ENCODE measurements at places on chromosomes 7 and 10.

DNA sequence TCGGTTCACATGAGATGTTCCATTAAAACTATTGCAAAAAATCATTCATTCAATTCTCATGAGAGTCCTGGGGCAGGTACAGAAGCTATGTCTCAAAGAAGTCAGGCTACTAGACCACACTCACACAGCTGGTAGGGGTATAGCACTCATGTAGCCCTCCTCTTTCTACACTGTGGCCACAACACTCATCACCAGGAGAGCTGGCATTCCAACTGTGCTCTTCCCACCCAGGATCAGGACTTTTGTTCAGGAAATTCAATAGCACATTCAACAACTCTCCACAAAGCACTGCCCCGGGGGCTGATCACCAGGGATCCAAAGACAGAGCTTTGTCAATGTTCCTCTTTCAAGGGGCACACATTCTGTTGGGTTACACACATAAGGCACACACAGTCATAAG is 31.0 kb upstream of the C10orf90 start:
- DNase-seq = no peak

GRCh38 chr10:95691281-95691680 is 2.4 kb downstream of the TCTN3 start:
- DNase-seq = no peak

DNA sequence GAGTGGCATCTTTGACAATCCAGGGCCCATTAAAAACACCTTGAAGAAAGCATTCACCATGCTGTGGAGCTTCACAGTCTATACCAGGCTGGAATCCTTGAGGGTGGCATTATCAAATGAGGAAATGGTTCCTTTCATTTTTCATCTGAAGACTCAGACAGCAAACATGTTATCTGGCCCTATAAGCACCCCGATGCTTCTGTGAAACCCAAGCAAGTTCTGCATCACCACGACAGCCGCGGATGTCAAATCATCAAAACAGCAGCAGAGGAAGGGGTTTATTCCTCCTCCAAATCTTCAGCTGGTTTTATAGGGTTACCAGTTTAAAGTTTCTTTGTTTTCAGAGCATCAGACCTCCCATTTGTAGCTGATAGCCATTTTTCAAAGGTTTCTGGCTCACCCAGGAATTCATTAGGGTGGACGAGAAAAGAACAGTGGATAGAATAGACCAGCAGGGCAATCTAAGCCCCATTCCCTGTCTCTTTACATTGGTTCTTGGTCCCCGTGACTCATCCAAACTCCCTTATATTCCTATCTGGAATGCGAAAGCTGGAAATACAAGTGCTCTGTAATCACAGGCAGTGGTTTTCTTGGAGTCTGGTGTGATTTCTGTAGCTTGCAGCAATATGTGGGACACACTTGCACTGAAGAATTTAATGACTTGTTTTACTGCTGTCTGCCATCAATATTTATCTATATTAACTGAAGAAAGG is 217.9 kb downstream of the SKAP2 start:
- DNase-seq = no peak

- no peak for DNase-seq
Observed at GRCh38 chr7:47337531-47337930, 244.4 kb downstream of the TNS3 start.

GRCh38 chr7:13420726-13421125 is 568.7 kb downstream of the ETV1 start:
- no peak for DNase-seq

DNA sequence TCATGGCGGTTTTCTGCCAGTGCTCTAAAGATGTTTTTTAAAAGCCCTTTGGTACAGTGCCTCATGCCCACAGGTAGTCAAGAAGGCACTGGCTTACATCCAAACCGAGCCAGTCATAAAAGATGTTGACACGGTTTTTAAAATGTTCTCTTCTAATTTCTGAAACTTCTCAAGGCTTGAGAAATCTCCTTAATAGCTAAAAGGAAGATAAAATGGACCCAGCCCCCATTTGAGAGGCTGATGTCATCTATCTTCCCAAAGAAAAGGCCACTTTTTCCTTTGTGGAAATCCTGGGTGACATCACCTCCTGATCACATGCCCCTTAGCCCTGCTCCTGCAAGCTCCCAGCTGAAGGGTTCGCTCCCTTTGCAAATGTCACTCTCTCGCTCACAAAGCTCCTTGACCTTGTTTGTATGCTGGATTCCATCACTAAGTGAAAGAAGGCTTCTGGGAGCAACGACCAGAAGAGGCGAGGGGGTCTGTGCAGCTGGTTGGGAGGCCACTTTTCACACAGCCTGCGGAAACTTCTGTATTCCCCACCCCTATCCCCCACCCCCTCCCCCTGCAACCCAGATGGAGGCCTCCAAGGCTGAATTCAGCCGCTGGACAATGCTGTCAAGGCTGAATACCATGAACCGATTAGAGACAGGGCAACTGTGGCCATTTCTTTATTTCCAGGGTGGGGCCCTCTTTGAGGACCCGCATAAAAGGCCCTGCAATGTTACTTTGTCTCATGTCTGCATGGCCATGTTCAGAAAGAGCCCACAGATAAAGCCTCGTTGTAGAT is 122.8 kb downstream of the CUBN start:
- no peak for DNase-seq

DNA sequence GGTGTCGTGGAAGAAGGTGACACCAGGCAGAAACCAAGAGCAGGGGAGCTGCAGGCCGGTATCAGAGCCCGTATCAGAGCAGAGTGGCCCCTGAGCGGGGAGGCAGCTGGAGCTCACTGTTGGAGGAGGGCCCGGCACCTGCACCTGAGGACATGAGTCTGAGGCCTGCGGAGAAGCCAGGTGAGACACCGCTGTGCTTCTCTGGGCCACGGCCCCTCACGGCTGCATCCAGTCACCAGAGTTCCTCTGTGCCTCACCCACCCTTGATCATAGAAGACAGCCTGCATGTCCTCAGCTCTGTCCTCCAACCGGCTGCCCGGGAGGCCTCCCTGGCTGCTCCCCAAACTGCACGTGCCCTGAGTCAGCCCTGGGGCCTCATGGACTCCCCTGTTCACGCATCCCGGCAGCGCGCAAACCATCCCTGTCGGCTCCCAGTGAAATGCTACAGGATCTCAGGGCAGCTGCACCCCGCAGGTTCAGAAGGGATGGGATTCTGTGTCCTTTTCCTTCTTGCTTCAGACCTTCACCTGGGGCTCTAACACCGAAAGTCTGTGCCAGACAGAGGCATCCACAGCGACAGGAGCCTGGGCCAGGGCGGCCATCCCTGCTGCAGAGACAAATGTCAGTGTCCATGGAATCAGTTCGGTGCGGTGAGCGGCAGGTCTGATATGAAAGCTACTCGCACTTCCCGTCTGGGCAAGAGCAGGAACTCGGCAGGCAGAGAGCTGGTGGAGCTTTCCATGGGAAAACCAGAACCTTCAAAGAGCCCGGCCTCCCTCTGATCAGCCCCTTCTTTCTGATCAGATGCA is 111.9 kb upstream of the FAM20C start:
- DNase-seq = no peak

DNA sequence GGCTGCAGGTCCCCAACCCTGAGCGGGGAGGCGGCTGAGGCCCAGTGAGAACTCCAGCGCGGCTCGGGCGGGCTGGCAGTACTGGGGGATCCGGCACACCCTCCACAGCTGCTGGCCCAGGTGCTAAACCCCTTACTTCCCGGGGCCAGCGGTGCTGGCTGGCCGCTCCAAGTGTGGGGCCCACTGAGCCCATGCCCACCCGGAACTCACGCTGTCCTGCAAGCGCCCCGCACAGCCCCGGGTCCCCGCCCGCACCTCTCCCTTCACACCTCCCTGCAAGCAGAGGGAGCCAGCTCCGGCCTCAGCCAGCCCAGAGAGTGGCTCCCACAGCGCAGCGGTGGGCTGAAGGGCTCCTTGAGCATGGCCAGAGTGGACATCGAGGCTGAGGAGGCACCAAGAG is 25.0 kb downstream of the RNF133 start:
- no peak for DNase-seq

GRCh38 chr7:34523226-34523918 is 134.6 kb upstream of the NPSR1 start:
- DNase-seq = no peak

GRCh38 chr7:140209866-140210609 is 33.3 kb upstream of the KDM7A start:
- DNase-seq = no peak

DNA sequence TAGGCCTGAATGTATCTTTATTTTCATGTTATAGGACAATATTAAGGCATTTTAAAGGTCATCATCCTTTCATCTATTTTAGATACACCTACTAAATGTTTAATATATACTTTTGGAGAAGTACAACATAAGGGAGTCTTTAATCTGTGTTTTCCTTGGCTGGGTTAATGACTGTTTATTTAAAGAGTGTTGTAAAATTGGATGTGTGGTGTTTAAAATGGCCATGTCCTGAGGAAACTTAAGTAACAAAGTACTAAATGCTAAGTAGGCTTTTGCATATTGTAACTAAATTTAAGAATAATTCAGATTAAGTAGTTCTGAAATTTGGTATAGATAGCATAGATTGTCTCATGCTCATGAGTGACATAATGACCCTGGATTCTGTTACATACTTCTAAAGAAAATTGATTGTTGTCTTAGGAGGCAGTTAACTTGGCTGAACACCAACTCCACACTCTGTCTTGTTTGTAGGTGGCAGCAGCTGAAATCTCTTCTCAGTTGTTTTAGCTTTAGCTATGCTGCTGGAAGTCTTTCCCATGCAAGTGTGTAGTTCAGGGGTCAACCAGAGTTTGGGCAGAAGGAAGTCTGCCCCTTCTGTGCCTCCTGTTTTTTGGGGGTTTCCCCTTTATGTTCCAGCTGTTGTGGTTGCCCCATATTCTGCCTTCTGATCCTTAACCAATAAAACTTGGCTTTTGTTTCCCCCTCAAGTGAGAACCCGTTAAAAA is 29.2 kb downstream of the DLD start:
- no peak for DNase-seq

DNA sequence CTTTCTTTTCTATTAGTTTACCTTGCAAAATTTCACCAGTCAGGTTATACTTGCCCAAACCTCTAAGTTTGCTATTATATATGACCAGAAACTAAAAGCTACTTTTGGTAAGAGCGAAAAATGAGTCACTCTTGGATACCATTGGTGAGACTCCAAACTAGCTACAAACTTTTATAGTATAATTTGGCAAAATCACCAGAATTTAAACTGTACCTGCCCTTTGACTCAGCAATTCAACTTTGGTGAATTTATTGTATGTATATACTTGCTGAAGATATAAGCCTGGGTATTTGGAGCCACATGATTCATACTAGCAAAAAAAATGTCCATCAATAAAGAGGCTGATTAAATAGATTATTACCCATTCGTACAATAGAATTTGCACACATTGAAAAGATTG is 178.7 kb upstream of the STEAP1 start:
- DNase-seq = no peak

- DNase-seq = no peak
Observed at GRCh38 chr7:114885836-114886235, 36.1 kb upstream of the MDFIC start.

DNA sequence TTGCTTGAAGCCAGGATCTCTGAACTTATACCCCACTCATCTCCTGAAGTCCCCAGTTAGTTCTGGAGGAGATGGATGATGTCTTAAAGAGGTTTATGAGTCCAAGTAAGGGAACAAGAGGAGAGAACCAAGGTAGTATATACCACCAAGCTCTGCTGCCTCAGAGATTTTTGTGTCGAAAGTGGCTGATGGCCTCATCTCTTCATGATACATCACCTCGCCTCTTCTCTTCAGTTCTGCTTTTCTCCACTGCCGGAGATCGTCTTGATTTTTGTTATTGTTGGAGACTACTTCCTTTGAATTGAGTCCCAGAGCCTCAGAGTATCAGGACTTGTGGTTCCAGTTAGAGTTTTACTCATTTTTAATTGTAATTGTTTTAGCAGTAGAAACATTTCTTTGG is 1.9 kb downstream of the VTI1A start:
- DNase-seq = no peak

DNA sequence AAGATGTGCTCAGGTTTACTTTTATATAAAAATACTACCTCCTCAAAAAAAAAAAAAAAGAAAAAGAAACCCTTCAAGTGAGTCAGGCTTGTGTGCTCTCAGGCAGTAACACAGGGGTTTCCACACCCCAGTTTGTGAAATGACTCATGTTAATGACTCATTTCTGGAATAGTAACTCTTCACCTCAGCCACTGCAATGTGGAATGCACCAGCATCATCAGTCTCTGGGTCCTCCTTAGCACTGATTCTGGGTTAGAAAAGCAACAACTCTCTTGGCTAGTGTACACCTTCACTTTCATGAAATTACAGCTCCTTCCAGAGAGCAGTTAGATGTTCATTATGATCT is 110.6 kb downstream of the EMX2 start:
- no peak for DNase-seq

DNA sequence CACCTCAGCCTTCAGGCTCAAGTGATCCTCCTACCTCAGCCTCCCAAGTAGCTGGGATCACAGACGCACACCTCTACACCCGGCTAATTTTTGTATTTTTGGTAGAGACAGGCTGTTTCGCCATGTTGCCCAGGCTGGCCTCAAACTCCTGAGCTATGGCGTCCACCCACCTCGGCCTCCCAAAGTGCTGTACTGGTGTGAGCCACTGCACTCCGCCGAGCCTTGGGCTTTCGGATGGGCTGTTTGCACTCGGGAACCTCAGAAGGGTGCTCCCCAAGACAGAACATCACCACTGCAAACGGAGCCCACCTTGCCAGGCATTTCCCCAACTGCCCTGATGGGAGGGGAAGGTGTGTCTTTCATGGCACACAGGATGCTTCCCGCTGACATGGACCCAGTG is 27.3 kb downstream of the TMEM120A start:
- DNase-seq = no peak

DNA sequence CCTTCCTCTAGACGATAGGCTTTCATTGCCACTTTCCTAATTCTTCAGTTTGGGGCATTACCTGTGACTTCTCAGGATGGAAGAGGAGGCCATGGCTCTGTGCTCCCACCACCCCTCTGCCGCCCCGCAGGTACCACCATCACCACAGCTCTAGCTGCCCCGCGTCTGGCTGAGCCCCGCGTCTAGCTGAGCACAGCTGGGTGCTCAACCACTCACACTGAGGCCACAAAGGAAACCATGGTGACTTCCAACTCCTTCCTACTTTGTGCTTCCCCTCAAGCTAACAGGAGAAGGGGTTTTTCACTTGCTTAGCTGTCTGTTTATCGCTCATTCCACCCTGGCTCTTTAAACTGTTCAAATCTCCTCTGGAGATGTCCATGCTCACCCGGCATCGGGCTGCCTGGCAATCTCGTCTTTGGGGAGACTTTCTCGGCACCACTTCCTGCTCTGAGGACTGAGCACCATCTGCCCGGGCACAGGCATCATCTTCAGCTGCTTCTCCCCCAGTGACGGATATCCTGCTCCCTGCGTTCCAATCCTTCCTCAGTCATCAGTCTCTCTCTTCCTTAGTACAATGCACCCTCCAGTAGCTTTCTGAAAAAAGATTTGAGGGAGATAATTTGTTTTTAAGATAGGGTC is 59.4 kb downstream of the MAD1L1 start:
- DNase-seq = no peak

Measured in naive thymus-derived CD4-positive, alpha-beta T cell (primary cell).